Cardiac septum (tissue), 1 donor: ENCODE measurements at places on chromosomes 5 and 9. TPM values are rescaled to one million over a fixed set of nuclear protein-coding genes. Genes with fewer than 3 reads are reported as not detected.

The HIGD2A gene
- total RNA-seq, result 266 TPM

The SLC25A48 gene
- total RNA-seq, result not detected

The TMEM141 gene
- 62.5 TPM for total RNA-seq

The GRXCR2 gene
- 0.78 TPM for total RNA-seq

The SV2C gene
- total RNA-seq, result 0.67 TPM

The ACTBL2 gene
- not detected for total RNA-seq

The SPIN1 gene
- 49.2 TPM for total RNA-seq

The SEPTIN8 gene
- total RNA-seq, result 45.2 TPM
